ENCODE measurements at places on chromosomes 7 and 10.

- DNase-seq = no peak
Measured at GRCh38 chr7:104985259-104985617, 28.8 kb upstream of the KMT2E start.

- DNase-seq = no peak
Measured at GRCh38 chr7:43139137-43139536, 26.7 kb downstream of the HECW1 start.

DNA sequence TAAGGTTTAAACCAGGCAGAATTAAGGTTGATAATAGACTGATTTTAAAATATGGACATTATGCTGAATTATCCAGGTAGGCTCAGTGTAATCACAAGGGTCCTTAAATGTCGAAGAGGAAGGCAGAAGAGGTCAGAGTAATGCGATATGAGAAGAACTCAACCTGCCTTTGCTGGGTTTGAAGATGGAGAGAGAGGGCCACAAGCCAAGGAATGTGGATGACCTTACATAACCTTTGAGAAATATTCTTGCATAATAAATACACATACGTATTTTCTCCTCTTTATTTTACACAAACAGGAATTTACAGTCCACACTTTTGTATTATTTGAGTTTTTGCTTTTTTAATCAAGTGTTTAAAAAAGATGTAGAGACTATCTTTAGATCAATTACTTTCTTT lies 88.5 kb downstream of the ST7 start:
- no peak for DNase-seq

DNA sequence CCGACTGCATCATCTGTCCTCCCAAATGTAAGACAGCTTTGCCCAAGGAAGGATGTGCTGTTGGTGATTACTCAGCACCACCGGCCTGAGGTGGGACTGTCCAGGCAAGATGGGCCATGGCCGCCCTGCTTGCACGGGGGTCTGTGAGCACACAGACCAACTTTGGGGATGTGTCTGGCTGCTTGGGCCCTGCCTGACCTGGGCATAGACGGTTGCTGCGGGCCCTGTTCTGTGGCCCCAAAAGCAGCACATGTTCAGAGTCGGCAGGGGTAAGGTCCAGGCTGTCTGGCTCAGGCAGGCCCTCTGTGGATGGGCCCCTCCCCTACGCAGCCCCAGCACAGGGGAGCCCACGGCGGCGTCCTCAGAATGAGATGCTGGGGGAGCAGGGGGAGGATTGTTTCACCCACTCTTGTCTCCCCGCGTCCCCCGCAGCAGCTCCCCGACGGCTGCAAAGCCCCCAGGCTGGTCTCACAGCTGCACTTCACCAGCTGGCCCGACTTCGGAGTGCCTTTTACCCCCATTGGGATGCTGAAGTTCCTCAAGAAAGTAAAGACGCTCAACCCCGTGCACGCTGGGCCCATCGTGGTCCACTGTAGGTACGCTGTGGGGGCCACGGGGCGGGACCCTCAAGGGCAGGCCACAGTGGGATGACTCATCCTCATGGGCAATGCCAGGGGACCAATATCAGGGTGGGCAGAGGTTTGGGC lies 58.4 kb downstream of the MKI67 start:
- no peak for DNase-seq

DNA sequence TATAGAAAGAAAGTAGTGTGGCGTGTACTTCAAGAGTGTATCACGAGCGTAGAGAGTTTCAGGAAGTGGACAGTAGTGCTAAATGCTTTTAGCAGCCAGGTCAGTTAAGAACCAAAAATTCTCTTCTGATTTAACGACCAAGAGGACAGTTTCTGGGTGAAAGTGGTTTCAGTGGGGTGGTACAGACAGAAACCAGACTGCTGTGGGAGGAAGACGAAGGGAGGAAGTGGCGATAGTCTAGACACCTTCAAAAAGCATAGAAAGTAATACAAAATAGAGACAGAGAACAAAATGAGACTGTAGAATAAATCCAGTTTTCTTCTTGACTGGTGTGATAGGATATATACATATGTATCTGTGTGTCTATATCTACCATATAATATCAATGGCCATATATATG lies 93.5 kb downstream of the MBL2 start:
- no peak for DNase-seq

Measured in progenitor cell of endocrine pancreas (in vitro differentiated cells).